ENCODE measurements at places on chromosomes 3 and 15.

- DNase-seq: no peak
Measured at GRCh38 chr3:42723219-42723618, 20.6 kb upstream of the HHATL start.

DNA sequence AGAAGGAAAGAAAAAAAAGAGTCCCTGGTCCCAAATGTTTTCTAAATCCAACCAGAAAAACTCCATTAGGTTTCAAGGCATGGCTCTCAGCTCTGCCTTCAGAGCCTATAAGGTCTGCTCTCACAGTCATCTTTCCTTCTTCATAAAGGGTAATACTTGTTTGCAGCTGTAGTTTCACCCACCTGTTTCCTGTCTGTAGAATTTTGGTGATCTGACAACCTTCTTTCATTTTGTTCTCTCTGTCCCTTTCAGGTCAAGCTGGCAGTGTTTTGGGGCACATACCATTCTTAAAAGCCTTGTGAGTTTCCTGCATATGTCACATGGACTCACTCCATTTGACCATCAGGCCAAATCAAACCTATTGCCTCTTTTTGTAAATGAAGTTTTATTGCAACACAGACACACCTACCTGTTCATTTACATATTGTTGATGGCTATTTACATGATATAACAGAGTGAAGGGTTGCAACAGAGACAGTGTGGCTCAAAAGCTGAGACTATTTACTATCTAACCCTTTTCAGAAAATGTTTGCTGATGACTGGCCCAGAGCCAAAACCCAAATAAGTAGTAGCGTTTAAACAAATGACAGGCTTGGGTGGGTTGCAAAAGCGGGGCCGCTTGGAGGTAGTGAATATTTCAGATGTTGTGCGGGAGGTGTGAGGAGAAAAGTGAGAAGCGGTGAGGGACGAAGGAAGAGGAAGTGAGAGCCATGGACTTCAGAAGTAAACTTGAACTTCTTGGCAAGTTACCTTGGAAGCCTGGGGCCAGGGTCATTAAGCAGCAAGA lies 292.7 kb upstream of the PROK2 start:
- no peak for DNase-seq

GRCh38 chr3:13022348-13023234 lies 50.6 kb downstream of the IQSEC1 start:
- peak; percentile 50 for DNase-seq

DNA sequence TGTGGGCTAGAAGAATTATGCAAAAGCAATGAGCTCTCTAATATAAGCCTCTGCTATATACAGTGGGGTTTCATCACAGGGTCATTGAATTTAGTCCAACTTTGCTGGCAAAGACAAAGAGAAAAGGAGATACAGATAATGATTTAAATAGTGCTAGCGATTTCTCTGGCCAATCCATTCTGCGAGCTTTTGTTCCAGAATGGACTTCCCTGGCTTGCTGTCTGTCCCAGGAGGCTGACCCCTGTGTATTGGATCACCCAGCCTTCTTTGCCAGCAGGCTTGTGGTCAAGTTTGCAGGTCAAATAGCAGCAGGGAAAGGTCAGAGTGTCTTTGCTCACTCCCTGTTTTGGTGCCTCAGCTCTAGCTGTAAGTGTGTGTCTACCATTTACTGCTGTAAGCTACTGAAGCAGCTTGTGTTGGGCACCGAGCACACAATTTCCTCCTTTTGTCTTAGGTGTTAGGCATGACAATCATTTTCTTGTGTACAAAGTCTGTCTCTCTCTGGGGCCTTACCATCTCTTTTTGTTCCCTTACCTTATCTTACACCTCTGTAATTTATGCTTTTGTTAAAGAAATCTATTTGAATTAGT lies 55.7 kb downstream of the UNC13C start:
- no peak for DNase-seq

GRCh38 chr3:139564294-139564861 lies 24.8 kb upstream of the RBP1 start:
- DNase-seq: no peak

- DNase-seq: no peak
Measured at GRCh38 chr3:33722626-33723370, 4.7 kb upstream of the CLASP2 start.

Measured in lower lobe of right lung (tissue), 2 donors.